ENCODE measurements at places on chromosomes 16 and 17.

GRCh38 chr16:3188675-3188924 is 596 bp downstream of the OR1F1 start:
- DNase-seq, result peak; percentile 71

DNA sequence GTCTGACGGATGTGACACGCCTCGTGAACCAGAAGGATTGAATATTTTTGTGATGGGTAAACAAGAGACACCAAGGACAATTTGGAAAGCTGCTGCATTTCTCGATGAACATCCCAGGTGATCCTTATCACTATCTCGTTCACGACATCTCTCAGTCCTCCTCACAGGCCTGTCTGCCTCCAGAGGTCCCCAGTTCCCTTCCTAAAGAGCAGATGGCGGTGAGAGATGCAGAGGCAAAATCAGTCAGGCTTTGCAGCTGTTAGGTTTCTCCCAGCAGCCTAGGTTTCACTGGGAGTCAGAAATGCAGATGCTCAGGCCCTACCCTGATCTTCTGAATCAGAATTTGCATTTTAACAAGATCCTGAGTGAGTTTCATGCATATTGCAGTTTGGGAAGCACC is 23.6 kb downstream of the SCPEP1 start:
- no peak for DNase-seq

GRCh38 chr17:73278465-73279453 is 17.1 kb upstream of the CPSF4L start:
- DNase-seq, result no peak

DNA sequence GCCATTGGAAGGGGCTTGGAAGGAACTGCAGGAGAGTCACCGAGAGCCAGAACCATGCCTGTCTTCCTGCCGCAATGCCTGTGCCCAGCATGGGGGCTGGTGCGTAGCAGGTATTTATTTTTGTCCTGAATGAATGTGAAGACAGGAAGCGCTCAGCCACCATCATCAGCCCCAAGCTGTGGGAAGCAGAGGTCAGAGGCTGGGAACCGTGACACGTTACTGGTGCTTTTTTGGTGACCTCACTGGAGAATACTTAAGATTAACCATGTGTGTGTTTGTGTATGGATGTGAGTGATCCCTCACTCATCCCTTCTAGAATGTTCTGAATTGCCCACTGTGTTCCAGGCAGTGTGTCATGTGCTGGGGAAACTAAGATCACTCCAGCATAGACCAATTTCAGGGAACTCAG is 343.8 kb downstream of the SNX29 start:
- DNase-seq, result no peak

GRCh38 chr16:23508589-23509440 is 1.5 kb downstream of the GGA2 start:
- peak; percentile 62 for DNase-seq

DNA sequence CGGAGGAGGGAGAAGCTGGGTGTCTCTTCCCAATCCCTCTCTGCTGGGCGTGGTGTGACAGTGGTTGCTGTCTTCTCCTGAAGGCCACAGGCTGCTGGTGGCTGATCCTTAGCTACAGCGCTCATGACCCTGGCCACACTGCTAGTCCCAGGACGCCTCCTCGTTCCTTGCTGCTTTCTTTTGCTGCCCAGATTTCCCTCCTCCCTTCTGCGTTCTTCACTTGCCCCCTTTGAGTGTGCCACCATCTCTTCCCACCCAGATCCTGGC is 90.1 kb downstream of the MRC2 start:
- no peak for DNase-seq

GRCh38 chr17:61057257-61057656 is 342.4 kb upstream of the TBX2 start:
- no peak for DNase-seq

- DNase-seq, result no peak
Observed at GRCh38 chr17:39455919-39456318, 4.9 kb upstream of the MED1 start.

GRCh38 chr16:11520442-11520841 is 66.3 kb downstream of the LITAF start:
- no peak for DNase-seq

DNA sequence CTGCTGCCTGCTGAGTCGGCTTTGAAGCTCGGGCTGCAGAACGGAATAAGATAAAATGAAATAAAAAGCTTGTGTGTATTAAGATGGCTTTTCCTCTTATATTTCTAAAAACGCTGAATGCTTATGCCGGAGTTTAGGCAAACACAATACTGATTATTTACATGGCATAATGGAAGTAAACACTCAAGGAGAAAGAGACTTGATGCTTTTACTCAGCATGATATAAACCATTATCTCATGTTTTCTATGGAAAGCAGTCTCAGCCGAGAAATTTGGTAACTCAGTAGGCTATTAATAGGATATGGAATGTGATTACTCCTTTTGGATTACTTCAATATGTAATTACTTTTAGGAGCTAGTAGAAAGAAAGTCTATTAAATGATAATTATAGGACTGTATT is 153.3 kb downstream of the CDH11 start:
- DNase-seq, result no peak

DNA sequence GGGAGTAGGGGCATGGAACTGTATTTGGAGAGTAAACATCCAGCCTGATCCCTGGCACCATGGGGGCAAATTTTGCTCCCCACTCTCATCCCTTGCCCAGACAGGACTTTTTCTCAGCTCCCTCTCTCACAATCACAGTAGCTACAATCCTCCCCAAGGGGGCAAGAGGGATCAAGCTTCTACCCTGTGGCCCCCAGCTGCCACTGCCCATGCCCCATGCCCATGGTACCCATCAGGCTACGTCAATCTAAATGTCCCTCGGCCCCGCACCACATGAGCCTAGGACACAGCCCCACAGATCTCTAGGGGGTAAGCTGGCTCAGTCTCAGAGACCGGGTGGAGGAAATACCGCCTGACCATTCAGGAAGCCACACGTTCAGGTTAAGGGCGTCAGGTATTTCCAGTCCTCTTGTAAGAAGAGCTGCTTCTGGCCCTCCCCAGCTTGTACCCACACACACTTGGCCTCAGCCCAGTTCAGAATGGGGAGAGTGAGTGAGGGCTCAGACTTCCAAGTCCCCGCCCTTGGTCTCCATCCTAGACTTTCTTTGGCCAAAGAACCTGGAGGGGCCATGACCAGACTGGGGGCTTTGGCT is 1.8 kb downstream of the CACNB1 start:
- no peak for DNase-seq

- DNase-seq, result no peak
Observed at GRCh38 chr17:71464751-71465150, 656.1 kb upstream of the SOX9 start.

GRCh38 chr16:28596115-28596630 is 677 bp downstream of the SULT1A2 start:
- DNase-seq, result no peak

DNA sequence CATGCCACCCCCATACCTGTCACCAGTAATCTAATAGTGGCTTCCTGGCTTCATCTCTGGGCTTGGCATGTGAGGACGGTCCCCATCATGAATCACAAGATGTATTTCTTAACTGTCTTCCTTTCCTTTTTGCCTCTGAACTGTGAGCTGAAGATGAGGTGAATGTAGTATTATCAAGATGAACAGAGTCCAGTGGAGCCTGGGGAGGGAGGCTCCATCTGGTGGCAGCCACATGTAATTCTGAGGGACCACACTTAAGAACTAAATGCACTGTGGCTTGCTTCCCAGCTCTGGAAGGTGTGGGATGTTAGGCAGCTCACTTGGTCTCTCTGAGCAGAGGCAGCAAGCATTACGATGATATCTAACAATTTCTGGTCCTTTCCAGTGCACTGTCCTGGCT is 354.9 kb upstream of the ASIC2 start:
- no peak for DNase-seq

GRCh38 chr17:49209061-49209571 is 1.3 kb downstream of the GNGT2 start:
- DNase-seq, result no peak

GRCh38 chr16:27407133-27407532 is 5.2 kb downstream of the IL21R start:
- DNase-seq, result no peak

DNA sequence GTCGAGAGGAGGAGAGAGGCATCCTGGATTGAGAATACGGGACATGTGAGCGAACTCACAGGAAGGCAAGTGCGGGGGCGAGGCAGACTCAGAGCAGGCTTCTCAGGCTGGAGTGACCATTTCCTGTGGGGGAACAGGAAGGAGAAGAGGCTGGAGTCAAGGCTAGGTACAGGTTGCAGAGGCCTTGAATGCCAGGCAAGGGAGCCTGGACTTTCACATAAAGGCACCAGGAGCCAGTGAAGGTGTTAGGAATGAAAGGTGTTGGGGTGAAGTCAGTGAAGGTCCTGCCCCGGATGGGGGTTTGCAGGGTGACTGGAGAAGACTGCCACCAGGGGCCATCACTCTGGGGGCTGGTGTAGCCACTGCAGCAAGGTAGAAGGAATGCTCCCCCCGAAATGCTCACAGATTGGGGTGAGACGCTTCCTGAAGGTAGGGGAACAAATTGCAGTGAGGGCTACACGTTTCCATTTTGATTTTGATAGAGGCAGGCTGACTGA is 5.3 kb upstream of the GPRC5C start:
- no peak for DNase-seq

GRCh38 chr16:67260426-67261063 is 11.8 kb downstream of the SLC9A5 start:
- DNase-seq, result no peak

GRCh38 chr17:35051183-35051578 is 12.3 kb downstream of the RFFL start:
- no peak for DNase-seq

DNA sequence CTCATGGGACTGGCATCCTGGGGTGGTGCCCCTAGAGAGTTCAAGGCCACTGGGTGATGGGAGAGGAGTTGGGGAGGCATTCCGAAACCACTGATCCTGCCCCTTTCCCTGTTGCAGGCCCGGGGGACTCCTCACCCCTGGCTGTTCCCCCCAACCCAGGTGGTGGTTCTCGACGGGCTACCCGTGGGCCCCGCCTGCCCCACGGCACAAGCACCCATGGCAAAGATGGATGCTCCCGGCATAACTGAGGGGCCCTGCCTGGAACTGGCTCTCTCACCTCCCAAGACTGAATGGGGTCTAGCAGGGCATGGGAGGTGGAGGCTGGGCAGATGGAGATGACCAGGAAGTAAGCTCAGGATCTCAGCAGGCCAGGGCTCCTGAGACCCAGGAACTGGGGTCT is 6.6 kb downstream of the BTBD17 start:
- no peak for DNase-seq

DNA sequence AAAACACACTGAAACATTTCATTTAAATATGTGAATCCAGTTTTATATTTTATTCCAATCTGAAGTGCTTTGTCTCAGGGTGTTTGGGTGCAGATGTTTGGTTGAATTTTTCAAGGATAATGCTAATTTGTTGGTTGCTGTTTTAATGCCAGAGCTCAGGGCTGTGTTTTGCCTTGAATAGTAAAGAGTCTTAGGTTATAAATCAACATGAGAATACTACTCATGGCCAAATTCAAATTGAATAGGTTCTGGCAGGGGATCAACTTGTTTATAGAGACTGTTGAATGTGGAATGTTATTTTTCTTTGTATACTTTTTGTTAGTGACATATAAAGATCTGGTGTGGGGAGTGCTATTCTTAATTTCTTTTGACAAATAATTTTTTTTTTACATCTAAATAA is 18.8 kb downstream of the TOM1L1 start:
- no peak for DNase-seq

GRCh38 chr16:67236563-67237395 is 9.8 kb downstream of the TMEM208 start:
- DNase-seq, result peak; percentile 93

DNA sequence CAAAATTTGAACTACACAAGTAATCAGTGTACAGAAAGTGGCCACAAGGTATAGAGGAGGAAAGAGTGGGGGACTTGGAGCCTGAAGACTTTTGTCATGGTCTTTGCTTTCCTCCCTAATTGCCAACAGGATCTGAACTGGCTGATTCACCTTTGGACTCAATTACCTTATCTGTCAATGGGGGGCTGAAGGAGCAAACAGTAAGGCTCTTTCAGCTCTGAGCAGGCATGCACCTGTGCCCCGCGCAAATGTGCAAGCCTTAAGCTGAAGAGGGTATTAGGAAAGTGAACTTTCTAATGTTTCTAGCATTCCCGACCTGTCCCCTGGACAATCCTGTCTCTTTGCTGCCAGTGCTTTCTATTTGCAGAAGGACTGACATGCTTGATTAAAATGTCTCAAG is 302.7 kb downstream of the CA10 start:
- no peak for DNase-seq

- no peak for DNase-seq
Observed at GRCh38 chr16:89314357-89314756, 96.9 kb downstream of the ZNF778 start.

GRCh38 chr16:76875898-76876297 is 315.1 kb upstream of the MON1B start:
- no peak for DNase-seq

DNA sequence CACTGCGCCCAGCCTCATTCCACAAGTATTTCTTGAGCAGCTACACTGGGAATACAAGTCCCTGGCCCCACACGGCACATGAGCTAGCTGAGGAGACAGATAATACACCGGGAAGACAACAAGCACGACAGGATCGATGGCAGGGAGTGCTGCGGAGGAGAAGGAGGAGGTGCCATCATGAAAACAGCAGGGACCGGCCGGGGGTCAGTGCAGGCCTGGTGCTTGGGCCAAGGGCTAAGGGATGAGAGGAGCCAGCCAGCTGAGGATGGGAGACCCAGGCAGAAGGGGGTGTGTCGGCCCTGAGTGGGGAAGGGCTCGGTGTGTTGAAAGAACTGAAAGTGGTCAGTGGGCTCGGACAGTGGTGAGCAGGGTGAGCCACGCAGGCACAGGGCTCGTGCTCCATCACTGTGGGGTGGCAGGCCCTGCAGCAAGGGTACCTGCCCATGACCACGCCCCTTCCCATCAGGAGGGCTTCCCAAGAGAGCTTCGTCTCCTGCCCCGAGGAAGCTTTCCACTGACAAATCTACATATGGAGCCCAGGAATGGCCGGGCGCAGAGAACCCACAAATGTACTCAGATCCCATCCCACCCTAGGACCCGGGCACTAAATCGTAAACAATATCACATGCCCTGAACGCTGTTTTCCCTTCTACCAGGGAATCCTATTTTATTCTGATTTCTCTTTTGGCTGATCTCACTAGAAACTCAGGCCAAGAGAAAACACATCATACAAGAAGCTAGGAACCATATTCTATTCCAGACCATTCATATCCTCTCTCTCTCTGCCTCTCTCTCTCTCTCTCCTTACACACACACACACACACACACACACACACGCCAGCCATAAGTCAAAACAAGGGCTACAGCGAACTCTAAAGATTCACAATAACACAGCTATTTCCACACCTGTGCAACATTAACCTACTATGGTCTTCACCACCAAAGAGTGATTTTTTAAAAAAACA is 50.7 kb upstream of the TNRC6C start:
- DNase-seq, result no peak

Data from ecto neural progenitor cell (in vitro differentiated cells).